ENCODE measurements at places on chromosomes 7 and 10.

GRCh38 chr10:84292502-84292901 lies 35.9 kb upstream of the CCSER2 start:
- no peak for DNase-seq

GRCh38 chr7:112372101-112372500 lies 78.2 kb upstream of the IFRD1 start:
- DNase-seq, result no peak

GRCh38 chr10:5666841-5667630 lies 641 bp upstream of the ASB13 start:
- no peak for DNase-seq

- no peak for DNase-seq
Measured at GRCh38 chr7:22499044-22499443, 944 bp downstream of the STEAP1B start.

- no peak for DNase-seq
Measured at GRCh38 chr7:29285861-29286260, 91.3 kb downstream of the CHN2 start.

DNA sequence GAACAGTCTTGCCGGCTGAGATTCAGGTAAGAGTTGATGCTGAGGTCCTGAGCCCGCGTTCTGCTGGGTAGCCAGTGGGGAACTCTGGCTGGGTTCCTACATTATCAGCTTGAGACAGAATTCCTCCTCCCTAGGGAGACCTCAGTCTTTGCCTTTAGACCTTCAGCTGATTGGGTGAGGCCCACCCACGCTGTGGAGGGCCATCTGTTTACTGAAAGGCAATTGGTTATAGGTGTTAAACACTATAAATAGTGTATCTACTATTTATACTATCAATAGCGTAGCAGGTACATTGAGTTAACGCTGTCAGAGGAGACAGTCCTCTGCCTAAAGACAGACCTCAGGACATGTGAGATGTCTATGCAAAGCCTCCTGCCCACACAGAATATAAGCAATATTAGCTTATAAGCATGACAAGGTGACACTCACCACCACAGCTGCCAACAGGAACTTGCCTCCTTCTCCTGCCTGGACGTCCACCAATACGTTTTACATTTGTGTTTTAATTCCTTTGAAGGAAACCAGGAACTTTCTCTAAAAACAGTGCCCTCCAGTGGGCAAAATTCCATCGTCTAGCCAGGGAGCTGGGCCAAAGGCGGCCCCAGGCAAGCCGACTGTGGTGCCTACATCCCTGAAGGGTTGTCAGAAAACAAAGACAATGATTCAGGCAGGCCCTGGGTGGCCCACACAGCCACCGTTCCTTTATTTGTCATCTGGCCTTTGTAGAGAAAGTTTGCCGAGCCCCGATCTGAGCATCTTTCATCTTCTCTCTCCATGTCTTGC lies 58.8 kb downstream of the INSIG1 start:
- DNase-seq, result no peak

DNA sequence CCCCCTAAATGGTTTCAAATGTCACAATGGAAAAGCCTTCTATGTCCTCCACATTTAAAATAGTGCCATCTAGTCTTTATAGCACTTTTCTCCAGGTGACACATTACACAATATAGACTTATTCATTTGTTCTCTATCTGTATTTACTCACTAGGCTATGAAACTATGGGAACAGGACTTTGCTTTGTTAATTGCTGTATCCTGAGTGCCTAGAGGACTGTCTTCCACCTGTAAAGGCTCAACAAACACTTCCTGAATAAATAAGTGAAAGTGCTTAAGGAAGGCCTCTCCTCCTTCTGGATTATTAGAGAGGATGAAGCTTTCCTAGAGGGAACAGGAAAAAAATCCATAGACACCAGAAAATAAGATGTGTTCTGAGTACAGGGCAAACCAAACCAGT lies 397.6 kb upstream of the LRRN3 start:
- DNase-seq, result no peak

Data from esophagus squamous epithelium (tissue), 5 donors.